ENCODE measurements at places on chromosomes 2 and 18.

DNA sequence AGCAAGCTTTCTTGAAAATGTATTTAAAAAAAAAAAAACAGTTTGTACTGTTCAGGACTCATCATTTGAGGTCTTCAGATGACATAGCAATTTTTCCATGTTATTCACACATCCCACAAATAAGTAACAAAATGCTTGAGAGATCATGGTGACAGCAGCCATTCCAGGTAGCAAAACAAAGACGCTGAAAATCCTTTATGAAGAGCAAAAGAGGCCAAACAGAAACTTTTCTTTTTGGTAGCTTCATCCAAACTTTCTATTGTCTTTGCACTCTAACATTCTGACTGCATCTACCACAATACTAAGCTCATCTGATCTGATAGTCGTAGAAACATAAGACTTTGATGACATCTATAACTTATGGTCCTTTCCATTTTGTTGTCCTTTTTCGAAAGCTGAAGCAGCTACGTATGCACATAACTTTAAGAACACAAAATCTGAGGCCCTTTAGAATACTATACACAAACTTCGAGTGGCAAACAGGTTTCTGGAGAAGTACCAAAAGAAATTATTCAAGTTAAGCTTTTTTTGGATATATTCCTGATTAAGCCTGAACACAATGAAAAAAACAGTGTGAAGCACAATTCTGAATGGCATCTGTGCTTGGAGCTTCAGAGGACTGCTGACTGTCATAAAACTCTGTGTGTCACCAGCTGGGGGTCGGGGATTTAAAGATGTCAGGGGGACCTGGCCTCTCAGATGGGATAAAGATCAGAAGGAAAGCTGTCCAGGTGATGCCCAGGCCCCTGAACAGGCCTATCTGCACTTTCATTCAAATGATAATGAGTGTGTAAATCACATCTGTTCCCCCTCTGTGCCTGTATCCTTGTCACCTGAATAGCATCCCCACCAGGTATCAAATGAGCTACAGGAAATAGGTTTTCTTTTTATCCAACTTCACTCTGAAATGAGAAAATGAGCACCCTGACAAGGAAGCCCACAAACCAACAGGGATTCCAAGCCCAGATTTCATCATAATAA lies 75.8 kb downstream of the ZEB2 start:
- no peak for DNase-seq

DNA sequence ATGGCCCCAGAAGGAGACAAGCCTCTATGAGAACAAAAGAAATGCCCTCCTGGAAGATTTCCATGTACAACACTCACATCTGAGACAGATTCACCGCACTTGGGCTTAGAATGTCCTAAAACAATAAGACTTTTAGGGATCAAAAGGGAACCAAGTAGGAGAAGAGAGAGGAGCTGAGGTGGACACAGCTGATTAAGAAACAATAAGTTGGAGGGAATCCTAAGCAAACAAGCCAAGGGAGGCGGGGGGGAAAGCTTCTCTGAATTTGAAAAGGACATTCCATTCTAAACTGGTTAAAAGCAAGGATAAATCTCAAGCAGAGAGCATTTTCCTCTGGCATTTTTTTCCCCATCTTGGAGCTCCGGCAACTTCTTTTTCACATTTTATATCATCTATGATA lies 9.9 kb downstream of the ACVR1 start:
- DNase-seq, result no peak

DNA sequence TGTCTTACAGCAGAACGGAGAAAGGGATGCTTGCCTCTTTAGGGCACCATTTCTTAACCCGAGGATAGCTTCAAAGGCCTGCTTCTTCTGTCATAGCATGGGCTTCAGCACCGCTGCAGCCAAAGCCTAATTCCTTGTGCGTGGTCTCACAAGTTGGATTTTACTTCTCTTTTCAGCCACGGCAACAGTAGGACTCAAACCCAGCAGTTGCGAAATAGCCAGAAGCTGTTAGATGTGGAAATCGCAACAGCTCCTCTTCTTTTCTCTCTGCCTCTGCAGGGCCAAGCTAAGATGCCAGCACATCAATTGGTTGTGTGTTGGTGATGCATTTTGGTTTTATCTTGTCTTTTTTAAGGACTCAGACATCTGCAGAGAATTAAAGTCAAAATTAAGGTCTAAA lies 3.1 kb downstream of the NRXN1 start:
- DNase-seq, result no peak

- no peak for DNase-seq
These were observed 121.1 kb downstream of the SETBP1 start for GRCh38 chr18:44801781-44802180.

Measured in SW 1271 (cell line).